ENCODE measurements at places on chromosomes 6 and 20.

DNA sequence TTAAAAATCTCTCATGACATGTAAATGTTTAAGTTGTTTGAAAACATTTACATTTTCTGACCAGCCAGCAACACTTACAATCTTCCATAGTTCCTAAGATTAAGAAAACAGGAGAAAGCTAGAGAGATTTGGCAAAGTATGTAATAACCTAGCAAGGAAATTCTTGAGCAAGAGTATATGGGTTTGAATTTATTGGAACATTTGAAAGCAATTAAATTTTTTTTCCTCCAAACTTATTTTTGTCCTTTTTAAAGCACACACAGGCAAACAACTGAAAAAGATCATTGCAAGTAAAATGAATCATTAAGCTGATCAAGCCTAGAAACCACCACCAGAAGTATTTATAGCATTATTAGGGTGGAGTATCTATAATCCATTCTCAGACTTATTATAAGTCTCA, 20.1 kb upstream of the ZNF217 start:
- no peak for DNase-seq

DNA sequence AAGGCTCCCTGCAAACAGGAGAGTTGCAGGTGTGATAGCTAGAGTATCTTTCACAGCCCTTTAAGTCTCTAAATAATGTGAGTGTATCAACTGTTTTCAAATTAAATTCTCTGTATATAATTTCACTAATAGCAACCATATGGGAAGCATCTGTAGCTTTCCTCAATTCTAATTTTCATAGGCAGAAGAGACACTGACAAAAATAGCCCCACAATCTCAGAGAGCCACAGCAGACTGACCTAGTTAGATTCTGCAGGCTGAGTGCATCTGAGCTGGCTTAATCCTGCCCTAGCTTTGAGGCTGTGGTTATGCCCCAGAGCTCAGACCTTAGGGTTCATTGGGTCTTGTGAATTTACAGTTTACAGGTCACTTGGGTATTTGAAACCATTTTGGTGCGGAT, 63.9 kb downstream of the MAP7 start:
- no peak for DNase-seq

GRCh38 chr6:157162766-157163433, 160.4 kb downstream of the TMEM242 start:
- DNase-seq = no peak

GRCh38 chr20:31573555-31574321, 31.4 kb upstream of the ID1 start:
- DNase-seq = no peak

- peak; percentile 20 for DNase-seq
These were observed 84.3 kb upstream of the TAB2 start for GRCh38 chr6:149233056-149233715.

DNA sequence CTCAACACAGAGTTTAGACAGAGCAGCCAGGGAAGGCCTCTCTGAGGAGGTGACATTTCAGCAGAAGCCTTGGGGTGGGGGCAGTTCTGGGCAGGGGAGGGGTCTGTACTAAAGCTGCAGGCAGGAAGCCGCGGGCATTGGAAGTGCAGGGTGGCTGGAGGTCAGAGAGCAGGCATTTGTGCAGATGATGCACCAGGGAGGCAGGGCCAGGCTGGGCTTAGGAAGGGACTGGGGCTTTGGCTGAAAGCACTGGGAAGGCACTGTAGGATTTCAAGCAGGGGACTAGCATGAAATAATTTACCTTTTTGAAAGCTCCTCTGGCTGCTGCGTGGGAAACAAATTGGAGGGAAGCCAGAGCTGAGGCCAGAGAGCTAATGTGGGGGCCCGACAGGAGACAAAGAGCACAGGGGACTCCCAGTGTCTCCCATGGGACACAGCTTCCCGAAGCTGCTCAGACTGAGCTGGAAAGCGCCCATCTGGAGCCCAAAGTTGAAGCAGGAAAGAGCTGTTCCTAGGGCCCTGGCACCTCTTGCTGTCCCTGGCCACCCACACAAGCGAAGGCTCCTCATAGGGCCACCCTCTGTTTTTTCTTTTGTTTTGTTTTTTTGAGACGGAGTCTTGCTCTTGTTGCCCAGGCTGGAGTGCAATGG, 19.3 kb downstream of the ADA start:
- DNase-seq = no peak

DNA sequence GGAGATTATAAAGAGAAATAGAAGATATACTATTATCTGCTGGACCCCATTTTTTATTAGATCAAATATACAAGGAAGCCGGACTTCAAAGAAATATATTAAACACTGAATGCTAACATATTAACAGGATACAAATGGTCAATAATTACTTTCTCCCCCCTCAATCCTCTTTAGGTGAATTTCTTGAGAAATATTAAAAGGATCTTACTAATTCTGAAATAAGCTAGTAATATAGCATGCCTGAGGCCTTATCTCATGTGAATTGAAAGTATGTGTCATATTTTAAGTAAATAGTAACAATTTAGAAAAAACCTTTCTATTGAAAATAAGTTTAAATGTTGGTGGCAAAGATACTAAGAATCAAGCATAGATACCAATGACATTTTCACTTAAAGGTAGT, 954.7 kb upstream of the MAN1A1 start:
- no peak for DNase-seq

GRCh38 chr6:142047934-142048592, 84.7 kb upstream of the GJE1 start:
- DNase-seq = no peak

DNA sequence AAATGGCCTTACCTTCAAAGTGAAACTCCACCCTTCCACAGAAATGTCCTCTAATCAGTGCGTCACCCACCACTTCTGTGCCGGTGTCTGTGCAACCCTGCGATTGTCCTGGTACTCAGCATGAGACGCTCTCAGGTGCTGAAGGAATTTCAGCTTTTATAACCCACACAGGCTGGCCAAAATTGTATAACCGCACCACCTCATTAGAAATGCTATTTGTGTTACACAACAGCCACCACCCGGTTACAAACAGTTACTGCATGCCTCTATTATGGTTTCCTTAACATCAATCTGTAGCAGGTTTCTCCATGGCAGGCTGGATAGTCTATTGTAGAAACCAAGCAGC, 51.5 kb downstream of the SLC23A2 start:
- DNase-seq = no peak

DNA sequence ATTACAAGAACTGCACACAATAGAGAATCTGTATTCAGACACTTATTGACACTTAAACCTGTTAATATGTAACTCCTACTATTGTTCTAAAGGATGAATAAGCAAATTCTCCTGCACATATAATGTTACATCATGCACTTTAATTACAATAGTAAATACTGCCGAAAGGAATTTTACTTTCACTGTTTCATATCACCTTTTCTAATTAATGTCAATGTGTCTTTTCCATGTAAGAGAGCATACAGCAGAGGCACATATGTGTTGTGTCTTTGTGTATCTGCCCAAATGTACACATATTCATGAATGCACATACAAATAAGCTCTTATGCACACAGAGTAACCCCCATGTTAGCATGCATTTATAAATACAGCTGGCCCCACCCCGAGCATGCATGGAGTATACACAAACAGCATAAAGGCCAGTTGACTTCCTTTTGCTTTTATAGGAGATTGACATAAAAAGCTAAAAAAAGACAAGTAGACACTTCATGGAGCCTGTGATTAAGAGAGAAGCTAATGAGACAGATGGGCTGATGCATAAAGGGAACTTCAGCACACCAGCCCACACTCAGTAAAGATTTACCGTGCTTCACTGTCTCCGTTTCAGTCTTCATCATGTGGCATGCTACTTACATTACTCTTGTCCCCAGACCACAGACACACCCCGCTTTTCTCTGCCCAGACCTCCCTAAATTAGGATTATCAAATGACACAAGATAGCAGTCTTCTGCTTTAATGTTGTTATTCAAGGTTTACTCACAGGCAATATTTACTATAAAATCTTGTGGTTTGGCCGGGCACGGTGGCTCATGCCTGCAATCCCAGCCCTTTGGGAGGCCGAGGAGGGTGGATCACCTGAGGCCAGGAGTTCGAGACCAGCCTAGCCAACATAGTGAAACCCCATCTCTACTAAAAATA, 184.6 kb downstream of the ATXN1 start:
- no peak for DNase-seq

DNA sequence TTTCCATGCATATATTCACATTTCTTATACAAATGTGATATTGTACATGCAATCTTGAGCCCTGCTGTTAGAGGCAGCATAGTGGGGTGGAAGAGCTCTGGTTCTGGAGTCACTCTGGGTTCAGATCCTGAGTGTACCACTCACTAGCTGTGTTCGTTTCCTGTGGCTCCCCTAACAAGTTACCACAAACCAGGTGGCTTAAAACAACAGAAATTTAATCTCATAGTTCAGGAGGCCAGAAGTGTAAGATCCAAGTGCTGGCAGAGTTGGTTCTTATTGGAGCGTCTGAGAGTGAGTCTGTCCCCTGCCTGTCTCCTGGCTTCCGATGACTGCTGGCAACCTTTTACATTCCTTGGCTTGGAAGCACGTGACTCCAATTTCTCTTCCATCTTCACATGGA, 115.6 kb downstream of the MAP3K7 start:
- DNase-seq = no peak

Measured in stimulated activated CD4-positive, alpha-beta T cell treated with anti-CD3 and anti-CD28 coated beads, Interleukin-15, amount 100 ng/mL, for 1 hour (primary cell).